ENCODE measurements at places on chromosomes 12 and 14.

GRCh38 chr14:31059152-31059924, 33.2 kb upstream of the STRN3 start:
- DNase-seq: no peak

GRCh38 chr12:31494455-31494854, 96.5 kb downstream of the DENND5B start:
- DNase-seq: no peak

- no peak for DNase-seq
Observed at GRCh38 chr14:102201353-102201738, 61.6 kb downstream of the WDR20 start.

DNA sequence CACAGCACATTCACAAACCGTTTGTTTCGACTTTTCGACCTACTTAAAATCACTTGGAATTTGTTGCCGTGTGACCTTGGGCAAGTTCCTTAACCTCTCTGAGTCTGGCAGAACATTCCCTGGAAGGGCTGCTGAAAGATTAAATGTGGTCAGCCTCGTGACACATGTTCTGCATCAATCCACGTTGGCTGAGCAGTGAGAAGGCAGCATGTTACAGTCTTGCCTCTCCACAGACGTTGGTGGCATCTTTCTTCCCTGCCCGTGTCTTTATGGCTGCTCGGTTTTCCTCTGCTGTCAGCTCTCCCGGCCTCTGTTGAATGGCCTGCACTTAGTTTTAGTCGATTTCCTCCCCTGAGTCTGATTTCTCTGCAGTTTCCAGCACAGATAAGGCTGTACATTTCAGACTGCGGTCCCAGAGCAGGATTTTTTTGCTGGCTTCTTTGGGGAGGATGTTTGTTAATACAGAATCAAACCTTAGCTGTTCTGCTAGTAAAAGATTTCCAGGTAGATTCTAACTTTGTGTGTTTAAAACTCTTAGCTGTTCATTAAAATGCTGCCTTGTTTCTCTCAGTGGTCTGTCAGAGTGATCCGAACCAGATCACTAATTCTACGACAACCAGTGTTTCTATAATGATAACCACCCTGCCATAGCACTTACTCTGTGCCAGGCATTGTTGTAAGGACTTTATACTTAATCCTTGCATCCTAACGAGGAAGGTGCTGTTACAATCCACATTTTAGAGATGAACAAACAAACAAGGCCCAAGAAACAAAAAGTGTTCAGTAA, 217.1 kb downstream of the CHST11 start:
- no peak for DNase-seq

DNA sequence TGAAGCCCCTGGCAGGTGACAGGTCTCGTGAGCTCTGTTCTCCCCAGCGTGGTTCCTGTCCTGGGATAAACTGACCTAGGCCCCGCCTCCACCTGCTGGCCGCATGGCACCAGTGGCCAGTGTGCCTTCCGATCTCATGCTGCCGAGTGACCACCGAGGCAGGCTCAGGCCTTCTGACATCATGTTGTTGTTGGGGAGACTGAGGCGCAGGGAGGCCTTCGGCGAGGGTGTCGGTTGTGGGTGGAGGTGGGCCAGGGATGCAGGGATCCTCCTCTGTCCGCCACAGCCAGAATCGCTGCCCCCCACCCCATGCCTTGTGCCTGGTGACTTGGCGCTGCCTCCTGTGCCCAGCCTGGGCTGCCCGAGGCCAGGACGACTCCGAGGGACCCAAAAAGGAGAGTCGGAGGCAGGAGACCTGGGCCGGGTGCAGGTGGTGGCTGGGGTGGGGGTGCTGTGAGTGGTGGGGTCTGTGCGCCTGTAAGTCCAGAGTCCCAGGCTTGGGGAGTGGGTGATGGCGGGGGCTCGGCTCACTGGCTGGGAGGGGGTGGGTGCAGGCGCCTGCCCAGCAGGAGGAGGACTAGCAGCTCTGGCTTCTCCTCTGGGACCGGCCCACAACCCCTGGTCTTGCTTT, 24.3 kb downstream of the ASPG start:
- no peak for DNase-seq

DNA sequence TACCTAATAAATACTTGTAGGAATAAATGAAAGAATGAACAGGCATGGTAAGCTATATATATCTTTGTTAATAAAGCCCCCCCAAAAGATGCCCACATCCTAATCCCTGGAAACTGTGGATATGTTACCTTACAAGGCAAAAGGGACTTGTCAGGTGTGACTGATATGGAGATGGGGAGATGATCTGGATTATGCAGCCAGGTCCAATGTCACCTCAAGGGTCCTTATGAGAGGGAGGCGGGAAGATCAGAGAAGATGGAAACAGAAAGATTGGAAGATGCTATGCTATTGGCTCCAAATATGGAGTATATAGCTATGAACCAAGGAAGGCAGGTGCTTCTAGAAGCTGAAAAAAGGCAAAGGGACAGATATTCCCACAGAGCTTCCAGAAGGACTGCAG, 3.4 kb downstream of the RBM19 start:
- no peak for DNase-seq

DNA sequence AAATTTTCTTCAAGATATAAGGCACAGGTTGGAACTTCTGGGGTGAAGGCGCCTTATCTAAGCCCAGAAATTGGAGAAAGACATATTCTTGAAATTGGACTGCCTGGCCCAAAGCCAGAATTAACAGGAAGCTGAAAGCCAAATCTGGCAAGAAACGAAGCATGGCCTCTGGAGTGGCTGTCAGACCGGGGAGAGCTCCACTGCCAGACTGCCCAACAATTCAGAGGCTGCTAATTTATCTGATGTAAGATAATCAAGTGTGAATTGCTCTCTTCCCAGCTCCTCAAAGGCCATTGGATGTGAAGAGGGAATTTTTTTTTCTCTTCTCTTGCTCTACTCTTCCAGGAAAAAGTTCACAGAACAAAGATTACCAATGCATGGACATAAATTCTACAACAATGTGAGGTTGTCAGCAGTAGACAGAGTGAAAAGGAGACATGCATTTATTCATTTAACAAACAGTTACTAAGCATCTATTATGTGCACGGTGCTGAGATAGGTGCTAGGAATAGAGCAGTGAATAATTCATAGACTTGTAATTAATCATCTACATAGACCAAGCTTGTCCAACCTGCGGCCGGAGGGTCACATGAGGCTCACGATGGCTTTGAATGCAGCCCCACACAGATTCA, at the start of gene GDF3:
GDF3 (minus strand) TSS at position 210 of the 632 bp plus-strand sequence; CDS start at position 163, 47 bp downstream.
- no peak for DNase-seq

DNA sequence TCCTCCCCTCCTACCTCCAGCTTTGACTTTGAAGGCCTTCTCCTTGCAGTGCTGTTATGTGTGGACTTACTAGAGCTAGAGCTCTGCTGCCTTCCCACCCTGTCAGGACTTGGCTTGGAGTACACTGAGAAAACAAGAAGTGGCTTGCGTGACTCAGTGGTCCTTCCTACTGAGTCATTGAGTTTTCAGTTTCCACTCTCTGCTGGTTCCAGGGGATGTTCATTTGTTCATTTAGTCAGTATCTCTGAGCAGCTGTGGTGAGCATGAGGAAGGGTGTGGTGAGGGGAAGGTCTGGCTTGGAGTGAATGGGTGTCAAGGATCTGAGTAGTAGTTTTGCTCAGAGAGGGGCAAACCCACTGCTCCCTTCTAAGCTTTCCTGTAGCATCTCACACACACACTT, 17.2 kb upstream of the ELK3 start:
- DNase-seq: no peak

Data from H9 (cell line).